ENCODE measurements at places on chromosomes 16 and 17. TPM values are rescaled to one million over a fixed set of nuclear protein-coding genes. Genes with fewer than 3 reads are reported as not detected.

DNA sequence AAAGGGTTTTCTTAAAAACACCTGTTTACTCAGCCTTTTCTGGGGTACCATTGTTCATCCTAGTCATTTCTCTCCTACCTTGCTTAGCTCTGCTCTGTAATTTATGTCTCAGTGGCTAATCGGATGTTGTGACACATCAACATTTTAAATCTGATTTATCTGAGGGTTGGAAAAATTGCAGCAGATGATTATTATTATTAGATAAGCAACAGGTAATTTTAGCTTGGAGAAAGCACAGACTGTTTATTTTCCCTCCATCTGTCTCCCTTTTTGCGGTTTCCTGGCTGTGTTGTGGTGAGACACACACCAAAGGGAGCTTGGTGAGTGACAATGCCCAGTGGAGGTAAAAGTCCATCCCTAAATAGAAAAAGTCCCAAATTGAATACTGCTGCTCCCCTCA lies 389.9 kb downstream of the UTP18 start:
- no peaks in the 10 kb centered on the region for H3K27me3 ChIP-seq
- H3K27ac ChIP-seq: no peak overlapping the region
- no peak overlapping the region for H3K4me3 ChIP-seq
- DNase-seq: no peak

GRCh38 chr17:44543213-44543904 lies 13.9 kb upstream of the FZD2 start:
- no peaks in the 10 kb centered on the region for H3K36me3 ChIP-seq
- H3K4me1 ChIP-seq: peaks cover 51% of the 10 kb centered on the region
- no peak overlapping the region for H3K4me3 ChIP-seq
- peak overlapping the region; percentile 78 for H3K27ac ChIP-seq
- DNase-seq: no peak

GRCh38 chr17:1078831-1079561 lies 82.1 kb downstream of the TIMM22 start:
- H3K4me3 ChIP-seq: peak overlapping the region; percentile 26
- H3K27me3 ChIP-seq: no peaks in the 10 kb centered on the region
- H3K27ac ChIP-seq: no peak overlapping the region
- peak; percentile 95 for DNase-seq
- H3K4me1 ChIP-seq: peaks cover 70% of the 10 kb centered on the region
- peaks cover 86% of the 10 kb centered on the region for H3K36me3 ChIP-seq

DNA sequence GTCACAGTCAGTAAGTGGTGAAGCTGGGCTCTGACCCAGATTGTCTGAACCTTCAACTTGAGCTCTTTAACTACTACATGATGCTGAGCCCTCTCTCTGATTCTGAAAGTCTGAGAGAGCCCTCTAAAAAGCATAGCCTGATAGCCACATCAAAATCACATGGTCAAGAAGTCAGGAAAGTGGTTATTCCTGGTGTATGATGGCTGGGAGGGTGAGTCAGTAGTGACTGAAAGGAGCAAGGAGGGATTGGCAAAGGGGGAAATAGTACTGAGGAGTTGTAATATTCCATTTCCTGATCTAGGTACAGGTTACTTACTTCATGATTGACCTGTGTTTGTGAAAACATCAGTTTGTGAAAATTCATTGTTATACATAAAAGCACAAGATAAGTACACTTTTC lies 89.1 kb downstream of the SSH2 start:
- no peak overlapping the region for H3K27ac ChIP-seq
- no peaks in the 10 kb centered on the region for H3K27me3 ChIP-seq
- DNase-seq: no peak
- no peak overlapping the region for H3K4me3 ChIP-seq
- H3K36me3 ChIP-seq: peaks cover 11% of the 10 kb centered on the region

- H3K27me3 ChIP-seq: no peaks in the 10 kb centered on the region
- H3K27ac ChIP-seq: no peak overlapping the region
Measured at GRCh38 chr16:77531752-77532151, 96.9 kb upstream of the ADAMTS18 start.

GRCh38 chr17:42002792-42003301 lies 14.4 kb downstream of the DNAJC7 start:
- peak; percentile 31 for DNase-seq
- peaks cover 17% of the 10 kb centered on the region for H3K36me3 ChIP-seq
- peaks cover 11% of the 10 kb centered on the region for H3K4me1 ChIP-seq
- H3K4me3 ChIP-seq: no peak overlapping the region
- no peaks in the 10 kb centered on the region for H3K27me3 ChIP-seq

Gene SLC43A2
- 40.0 TPM for polyA plus RNA-seq

Gene MYH3
- polyA plus RNA-seq: 17.9 TPM

Measured in spinal cord (tissue), 10 donors.